ENCODE measurements at places on chromosomes 13 and 19.

- no peak for DNase-seq
These were observed 4.5 kb downstream of the AMER2 start for GRCh38 chr13:25167382-25168174.

GRCh38 chr19:49986354-49986753 is 25.4 kb upstream of the SIGLEC11 start:
- no peak for DNase-seq

GRCh38 chr19:10173527-10173926 is 21.2 kb downstream of the DNMT1 start:
- no peak for DNase-seq

DNA sequence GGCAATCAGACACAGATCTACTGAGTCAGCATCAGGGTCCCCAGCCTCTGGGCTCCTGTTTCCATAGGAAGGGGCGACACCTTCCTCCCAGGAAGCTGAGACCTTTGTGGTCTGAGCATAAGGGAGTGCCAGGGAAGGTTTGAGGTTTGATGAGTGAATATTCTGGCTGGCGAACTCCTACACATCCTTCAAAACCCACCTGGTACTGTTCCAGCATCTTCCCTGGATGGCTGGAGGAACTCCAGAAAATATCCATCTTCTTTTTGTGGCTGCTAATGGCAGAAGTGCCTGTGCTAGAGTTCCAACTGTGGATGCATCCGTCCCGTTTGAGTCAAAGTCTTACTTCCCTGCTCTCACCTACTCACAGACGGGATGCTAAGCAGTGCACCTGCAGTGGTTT is 9.2 kb downstream of the INSL3 start:
- no peak for DNase-seq

DNA sequence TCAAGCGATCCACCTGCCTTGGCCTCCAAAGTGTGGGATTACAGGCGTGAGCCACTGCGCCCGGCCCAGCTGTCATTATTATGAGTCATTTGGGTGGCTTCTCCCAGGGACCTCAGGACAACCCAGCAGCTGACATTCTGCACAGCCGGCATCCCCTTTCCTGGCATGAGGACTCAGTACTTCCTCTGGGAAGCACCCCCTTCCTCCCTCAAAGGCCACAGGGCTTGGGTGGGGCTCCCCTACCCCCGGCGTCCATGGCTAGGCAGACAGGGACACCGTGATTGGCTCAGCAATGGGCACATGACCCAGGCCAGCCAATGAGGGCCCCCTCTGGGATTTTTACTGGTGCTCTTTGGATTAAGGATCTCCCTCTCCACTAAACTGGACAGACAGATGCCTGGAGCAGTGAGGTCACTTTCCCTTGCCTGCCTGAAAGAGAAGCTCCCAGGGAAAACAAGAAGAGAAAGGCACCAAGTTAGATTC is 6.0 kb downstream of the KANK2 start:
- DNase-seq: no peak

- no peak for DNase-seq
These were observed 216.1 kb downstream of the TDRD3 start for GRCh38 chr13:60613080-60613479.

GRCh38 chr13:33341861-33342452 is 56.4 kb upstream of the STARD13 start:
- DNase-seq: no peak

GRCh38 chr13:63542770-63543169 is 2127.1 kb upstream of the PCDH20 start:
- DNase-seq: no peak

DNA sequence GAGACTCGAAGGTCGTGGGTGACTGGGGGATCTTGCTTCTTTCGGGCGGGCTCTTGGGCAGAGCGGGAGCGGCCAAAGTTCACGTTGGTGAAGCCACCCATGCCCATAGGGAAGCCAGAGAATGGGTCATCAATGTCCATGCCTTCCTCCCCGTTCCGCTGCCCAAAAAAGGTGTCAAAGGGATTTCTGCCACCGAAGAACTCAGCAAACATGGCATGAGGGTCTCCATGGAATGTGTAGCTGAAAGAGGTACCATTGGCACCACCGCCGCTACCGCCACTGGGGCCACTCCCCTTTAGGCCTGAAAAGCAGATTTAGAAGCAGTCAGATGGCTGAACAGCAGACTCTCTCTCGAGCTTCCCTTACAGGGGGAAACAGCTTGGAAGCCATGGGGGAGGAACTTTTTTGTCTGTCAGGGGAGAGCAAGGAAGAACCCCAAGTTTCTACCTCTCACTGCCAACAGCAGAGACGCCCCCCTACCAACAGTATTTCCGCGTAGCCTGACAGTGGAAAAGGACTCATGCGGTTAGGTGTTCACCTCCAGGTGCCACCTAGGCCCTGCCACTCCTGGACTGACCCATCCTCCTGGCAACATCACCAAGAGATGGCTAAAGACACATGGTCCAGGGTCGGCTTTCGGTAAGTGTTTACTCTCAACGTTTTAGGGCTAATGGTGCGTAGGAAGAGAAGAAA is 1.3 kb downstream of the DNAJB1 start:
- peak; percentile 38 for DNase-seq

- no peak for DNase-seq
These were observed 24.8 kb downstream of the TSKS start for GRCh38 chr19:49738268-49738667.

- no peak for DNase-seq
These were observed 23.6 kb downstream of the DCAF15 start for GRCh38 chr19:13975870-13976269.

- no peak for DNase-seq
These were observed 9.0 kb upstream of the ACSBG2 start for GRCh38 chr19:6126335-6126974.

DNA sequence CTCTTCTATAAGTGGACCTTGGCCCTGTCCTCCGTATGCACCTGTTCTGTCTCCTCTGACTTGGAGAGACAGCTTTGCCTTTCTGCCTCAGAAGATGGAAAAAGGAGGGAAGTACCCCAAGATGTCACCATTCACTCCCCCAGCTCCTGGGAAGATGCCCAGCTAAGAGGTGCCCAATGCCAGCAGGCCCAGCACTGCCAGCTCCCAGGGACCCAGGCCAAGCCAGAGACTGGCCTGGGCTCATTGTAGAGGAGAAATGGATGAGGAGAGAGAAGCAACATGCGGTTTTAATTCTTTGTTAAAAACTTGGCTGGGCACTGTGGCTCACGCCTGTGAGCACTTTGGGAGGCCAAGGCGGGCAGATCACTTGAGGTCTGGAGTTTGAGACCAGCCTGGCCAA is 111.5 kb upstream of the ZNF507 start:
- peak; percentile 14 for DNase-seq

GRCh38 chr13:60230593-60230992 is 66.9 kb upstream of the DIAPH3 start:
- DNase-seq: no peak

DNA sequence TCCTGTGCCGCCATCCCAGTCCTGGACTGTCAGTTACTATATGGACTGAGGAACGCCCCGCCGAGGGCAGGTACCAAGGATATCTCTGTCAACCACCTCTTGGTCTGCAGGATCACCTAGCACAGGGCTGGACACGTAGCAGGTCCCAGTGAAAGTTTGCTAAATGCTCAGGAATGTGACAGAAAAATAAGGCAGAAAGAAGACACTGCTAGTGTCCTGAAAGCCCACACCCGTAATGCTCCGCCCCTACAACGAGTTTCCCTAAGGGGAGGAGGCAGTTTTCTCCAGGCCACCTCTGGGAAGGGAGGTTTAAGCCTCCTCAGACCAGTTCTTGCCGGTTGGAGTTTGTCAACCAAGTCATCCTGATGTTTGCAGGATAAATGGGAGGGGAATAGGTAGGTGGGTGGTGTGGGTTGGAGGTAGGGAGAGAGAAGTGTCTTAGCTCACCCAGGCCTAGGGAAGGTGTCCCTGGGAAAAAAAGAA is 1.7 kb upstream of the SERTAD3 start:
- no peak for DNase-seq

DNA sequence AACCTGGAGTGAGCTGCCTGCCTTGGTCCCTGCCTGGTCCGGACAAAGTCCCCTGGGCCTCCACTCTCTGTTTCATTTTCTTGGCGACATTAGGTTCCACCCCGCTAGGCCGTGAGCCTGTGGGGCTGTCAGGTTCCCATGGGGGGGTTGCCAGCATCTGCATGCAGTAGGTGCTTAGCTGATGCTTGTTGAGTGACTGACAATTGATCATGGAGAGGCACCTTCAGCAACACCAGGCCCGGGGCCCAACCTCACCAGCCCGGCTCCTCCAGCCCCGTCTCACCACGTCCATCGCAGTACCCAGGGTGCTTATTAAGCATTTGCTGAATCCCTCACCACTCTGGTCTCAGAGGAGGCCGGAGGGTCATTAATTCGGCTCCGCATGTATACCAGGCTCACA is 13.4 kb downstream of the MISP start:
- DNase-seq: no peak

GRCh38 chr19:47228168-47228936 is 2.6 kb downstream of the BBC3 start:
- DNase-seq: no peak

DNA sequence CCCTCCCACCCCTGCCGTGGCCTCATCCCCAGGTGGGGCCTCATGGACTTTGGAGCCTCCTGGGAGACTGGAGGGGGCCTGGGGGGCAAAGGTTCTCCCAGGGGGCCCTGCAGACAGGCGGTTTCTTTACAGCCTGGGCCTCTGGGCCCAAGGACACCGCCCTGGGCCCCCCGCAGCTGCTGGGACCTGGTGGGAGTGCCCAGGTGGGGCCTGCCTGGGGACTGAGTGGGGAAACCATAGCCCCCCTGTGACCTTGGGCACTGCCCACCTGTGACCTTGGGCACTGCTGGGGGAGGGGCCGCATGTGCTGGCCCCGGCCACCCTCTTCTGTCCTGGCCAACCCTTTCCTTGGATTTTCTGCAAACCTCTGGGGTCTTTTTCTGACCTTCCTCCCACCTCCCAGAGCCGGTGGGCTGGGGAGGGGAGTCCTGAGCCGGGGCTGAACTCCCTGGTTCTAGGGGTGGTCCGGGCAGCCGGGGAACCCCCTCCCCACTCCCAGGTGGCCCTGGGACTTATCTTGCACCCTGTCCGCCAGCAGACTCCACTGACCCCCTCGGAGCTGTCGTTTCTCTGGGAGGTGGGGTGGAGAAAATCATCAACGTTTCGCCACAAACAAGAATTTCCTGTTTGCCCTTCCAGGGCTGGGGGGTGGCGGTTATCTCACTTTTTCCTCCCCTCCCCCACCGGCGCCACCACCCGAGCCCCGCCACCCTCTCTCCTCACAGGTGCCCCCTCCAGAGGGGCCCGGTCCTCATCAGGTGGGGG is 27.0 kb downstream of the ARID3A start:
- no peak for DNase-seq

DNA sequence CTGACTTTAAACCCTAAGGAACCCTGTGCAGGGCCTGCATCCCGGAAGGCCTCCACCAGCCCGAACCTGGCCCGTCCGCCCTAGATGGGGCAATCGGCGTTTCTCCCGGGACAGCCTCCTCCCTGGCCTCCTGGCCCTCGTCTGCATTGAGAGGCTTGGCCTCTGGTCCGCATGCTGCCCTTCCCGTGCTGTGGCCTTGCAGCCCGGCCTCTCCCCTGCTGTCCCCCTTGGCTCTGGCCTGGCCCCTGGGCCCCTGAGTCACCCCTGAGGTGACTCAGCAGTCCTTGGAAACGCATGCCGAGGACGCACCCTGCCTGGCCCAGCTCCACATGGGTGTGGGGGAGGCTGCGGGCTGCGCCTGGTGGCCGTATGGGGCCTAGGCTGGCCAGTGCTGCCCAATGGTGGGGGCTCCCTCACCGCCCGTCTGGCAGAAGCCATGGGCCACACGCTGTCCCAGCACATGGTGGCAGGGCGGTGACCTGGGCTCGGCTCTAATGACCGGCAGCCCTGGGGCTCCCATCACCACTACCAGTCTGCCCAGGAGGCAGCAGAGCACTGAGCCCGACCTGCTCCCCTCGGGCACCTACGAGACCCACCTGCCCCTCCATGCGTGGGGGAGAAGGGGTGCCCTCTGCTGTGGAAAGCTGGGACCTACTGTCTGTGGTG is 25.7 kb downstream of the SH3GL1 start:
- DNase-seq: no peak

- no peak for DNase-seq
These were observed 107.8 kb upstream of the ATXN8OS start for GRCh38 chr13:69999875-70000274.

- no peak for DNase-seq
These were observed 18.1 kb downstream of the TSC22D1 start for GRCh38 chr13:44557986-44558385.

DNA sequence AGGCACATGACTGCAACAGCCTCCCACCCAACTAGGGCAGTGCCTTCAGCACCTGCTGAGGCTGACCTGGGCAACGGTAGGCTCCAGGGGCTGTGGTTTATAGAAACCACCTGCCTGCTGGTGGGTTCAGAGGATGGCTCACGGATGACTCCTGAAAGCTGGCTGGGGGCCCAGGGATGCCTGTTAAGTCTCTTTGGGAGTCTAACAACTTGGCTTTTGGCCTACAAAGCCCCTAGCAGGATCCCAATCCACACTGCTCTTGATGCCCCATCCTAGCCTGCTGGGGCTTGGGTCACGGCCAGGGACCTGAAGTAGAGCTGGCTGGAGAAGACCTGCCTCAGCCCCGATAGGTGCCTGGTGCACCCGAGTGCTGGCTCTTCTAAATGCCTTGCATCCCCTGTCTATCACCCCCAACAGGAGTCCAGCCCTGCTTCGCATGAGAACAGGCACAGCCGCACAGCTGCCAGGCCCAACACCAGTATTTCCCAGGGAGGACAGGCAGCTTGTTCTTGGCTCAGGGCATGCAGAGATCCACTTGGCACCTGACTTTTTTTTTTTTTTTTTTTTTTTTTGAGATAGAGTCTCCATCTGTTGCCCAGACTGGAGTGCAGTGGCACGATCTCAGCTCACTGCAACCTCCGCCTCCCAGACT is 9.1 kb upstream of the EPHX3 start:
- DNase-seq: no peak

DNA sequence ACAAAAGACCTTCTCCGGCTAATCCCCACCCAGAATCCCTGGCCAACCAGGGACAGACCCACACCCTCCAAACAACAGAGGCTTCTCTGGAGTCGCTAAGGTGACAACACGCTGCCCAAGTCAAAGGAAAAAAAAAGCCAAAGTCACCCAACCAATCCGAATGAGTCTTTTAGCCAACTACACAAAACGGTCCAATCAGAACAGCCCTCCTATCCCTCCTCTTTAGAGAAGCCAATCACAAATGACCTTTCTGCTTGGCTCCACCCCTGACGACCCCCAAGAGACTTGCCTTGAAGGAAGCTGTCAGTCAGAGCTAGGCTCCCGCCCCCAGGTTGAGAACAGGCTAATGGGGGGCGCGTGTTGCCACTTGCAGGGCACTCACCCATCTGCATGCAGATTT is 6.6 kb upstream of the FBXW9 start:
- no peak for DNase-seq

All from hippocampal formation (tissue), 2 donors.